Prostate gland (tissue), 2 donors: ENCODE measurements at places on chromosomes 12 and 14. TPM values are rescaled to one million over a fixed set of nuclear protein-coding genes. Genes with fewer than 3 reads are reported as not detected.

Gene SAV1
- 29.4 TPM for total RNA-seq

Gene CELA1
- not detected for total RNA-seq

Gene TRPV4
- 4.6 TPM for total RNA-seq

Gene ACSM4
- 0.91 TPM for total RNA-seq

Gene CCDC196
- total RNA-seq = not detected

Gene COL2A1
- total RNA-seq = 1.9 TPM

Gene KRT1
- 18.1 TPM for total RNA-seq

Gene ZDHHC22
- 0.11 TPM for total RNA-seq

Gene FAM186B
- total RNA-seq = 0.23 TPM

Gene FIGNL2
- total RNA-seq = 1.4 TPM

Gene DUSP16
- total RNA-seq = 60.8 TPM

Gene PABPN1
- 62.7 TPM for total RNA-seq
